ENCODE measurements at places on chromosomes 1 and 21. TPM values are rescaled to one million over a fixed set of nuclear protein-coding genes. Genes with fewer than 3 reads are reported as not detected.

DNA sequence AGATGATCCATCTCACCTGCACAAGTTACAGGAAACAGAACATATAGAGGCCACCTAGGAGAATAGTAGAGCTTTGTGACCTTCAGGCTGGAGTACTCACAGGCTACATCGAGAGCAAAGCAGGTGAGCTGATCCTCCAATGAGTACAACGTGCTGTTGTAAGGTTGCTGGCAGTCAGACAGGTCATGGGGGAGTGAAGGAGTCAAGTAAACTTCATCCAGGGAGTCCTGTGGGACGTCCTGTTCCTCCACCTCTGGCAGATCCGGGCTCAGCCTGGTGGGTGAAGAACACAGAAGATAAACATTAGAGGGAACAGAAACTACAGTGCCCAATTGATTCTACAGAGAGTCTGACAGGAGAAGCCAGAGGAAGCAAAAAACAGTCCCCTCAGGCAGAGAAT is 62.5 kb downstream of the PRKAB2 start:
- no peak overlapping the region for H3K27ac ChIP-seq
- H3K27me3 ChIP-seq: peaks cover 49% of the 10 kb centered on the region
- peaks cover 2% of the 10 kb centered on the region for H3K36me3 ChIP-seq

- H3K4me1 ChIP-seq: peaks cover 5% of the 10 kb centered on the region
- no peak for DNase-seq
- H3K27ac ChIP-seq: no peak overlapping the region
- H3K36me3 ChIP-seq: no peaks in the 10 kb centered on the region
- peaks cover 25% of the 10 kb centered on the region for H3K27me3 ChIP-seq
These were observed 100.0 kb upstream of the NRIP1 start for GRCh38 chr21:15164678-15165303.

Gene TMPRSS3
- total RNA-seq: 4.5 TPM

Gene LRRC39
- 0.97 TPM for total RNA-seq

DNA sequence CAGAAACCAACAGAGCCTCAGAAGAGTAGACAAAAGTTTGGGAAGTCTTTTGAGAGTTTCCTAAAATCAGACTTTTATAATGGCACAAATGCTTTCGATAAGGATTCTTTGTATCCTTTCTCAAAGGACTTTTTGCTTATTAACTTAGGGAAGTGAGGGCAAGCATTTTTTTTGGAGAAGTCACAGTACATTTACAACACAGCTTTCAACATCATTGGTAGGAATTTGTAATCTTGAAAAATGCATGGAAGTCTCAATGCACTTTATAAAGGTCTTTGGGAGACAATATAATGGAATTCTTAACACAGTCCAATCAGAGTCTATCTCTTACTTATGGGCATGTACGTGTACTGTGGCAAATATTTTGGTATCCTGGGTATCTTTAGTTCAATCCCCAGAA is 325.8 kb upstream of the NR5A2 start:
- no peak overlapping the region for H3K4me3 ChIP-seq
- H3K4me1 ChIP-seq: peaks cover 10% of the 10 kb centered on the region
- DNase-seq: no peak
- H3K27me3 ChIP-seq: peaks cover 23% of the 10 kb centered on the region

GRCh38 chr1:42966688-42967612 is 8.3 kb upstream of the SLC2A1 start:
- no peak for DNase-seq
- peaks cover 9% of the 10 kb centered on the region for H3K4me1 ChIP-seq
- H3K27me3 ChIP-seq: peaks cover 8% of the 10 kb centered on the region
- no peak overlapping the region for H3K4me3 ChIP-seq
- H3K27ac ChIP-seq: no peak overlapping the region

Gene SPRR1A
- not detected for total RNA-seq

DNA sequence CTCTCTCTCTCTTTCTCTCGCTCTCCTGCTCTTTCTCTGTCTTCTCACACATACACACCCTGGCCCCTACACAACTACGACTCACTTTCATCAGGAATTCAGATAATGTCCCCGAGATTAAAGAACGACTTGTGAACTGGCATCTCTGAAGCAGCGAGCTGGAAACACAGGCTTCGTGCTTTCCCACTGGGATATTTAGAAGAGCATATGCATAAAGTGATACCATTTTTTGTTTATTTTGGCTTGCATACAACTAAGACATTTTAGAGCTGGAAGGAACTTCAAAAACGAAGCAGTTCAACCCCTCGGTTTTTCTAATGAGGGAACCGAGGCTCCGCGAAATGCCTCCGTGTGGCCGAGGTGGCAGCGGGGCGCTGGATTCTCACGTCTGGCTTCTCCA is 88.6 kb downstream of the ZBTB18 start:
- DNase-seq: no peak
- peaks cover 48% of the 10 kb centered on the region for H3K27me3 ChIP-seq
- peaks cover 7% of the 10 kb centered on the region for H3K4me1 ChIP-seq
- H3K4me3 ChIP-seq: no peak overlapping the region

GRCh38 chr1:2594641-2595131 is 8.1 kb downstream of the PRXL2B start:
- H3K27ac ChIP-seq: no peak overlapping the region
- no peak overlapping the region for H3K4me3 ChIP-seq
- H3K36me3 ChIP-seq: no peaks in the 10 kb centered on the region
- H3K4me1 ChIP-seq: peaks cover 6% of the 10 kb centered on the region

Gene STIL
- total RNA-seq: 1.2 TPM

Gene ZBTB8A
- total RNA-seq: not detected

Gene ALX3
- not detected for total RNA-seq

Gene C1QA
- total RNA-seq: not detected

DNA sequence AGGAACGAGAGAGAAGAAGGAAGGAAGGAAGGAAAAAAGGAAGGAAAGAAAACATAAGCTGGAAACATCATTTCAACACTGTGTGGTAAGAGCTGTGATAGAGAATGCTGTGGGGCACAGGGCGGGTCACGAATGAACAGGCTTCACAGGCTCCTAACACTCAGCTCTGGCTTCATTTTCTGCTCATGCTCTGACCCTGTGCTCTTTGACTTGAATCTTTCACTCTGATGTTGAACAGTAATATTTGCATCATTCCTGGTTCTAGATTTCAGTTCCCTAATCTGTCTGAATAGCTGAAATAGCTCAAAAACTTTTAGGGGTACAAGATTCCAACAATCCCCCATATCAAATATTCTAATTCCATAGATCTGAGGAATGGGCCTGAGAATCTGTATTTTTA is 207.3 kb downstream of the LHX8 start:
- no peaks in the 10 kb centered on the region for H3K27me3 ChIP-seq
- H3K36me3 ChIP-seq: no peaks in the 10 kb centered on the region
- no peaks in the 10 kb centered on the region for H3K4me1 ChIP-seq
- H3K4me3 ChIP-seq: no peak overlapping the region
- no peak for DNase-seq
- H3K27ac ChIP-seq: no peak overlapping the region

GRCh38 chr1:70234733-70235132 is 13.6 kb downstream of the SRSF11 start:
- H3K4me1 ChIP-seq: peaks cover 7% of the 10 kb centered on the region
- no peak overlapping the region for H3K27ac ChIP-seq
- H3K36me3 ChIP-seq: peaks cover 4% of the 10 kb centered on the region
- no peak for DNase-seq
- no peak overlapping the region for H3K4me3 ChIP-seq

- H3K27ac ChIP-seq: no peak overlapping the region
- no peak for DNase-seq
- peaks cover 5% of the 10 kb centered on the region for H3K36me3 ChIP-seq
These were observed 9.9 kb downstream of the TOR3A start for GRCh38 chr1:179091691-179092165.

Gene HMGCS2
- total RNA-seq: not detected

- no peaks in the 10 kb centered on the region for H3K4me1 ChIP-seq
- no peaks in the 10 kb centered on the region for H3K27me3 ChIP-seq
These were observed 737.8 kb upstream of the CXADR start for GRCh38 chr21:16775076-16775475.

GRCh38 chr1:58045094-58045705 is 501.3 kb downstream of the OMA1 start:
- peaks cover 3% of the 10 kb centered on the region for H3K36me3 ChIP-seq
- H3K4me3 ChIP-seq: no peak overlapping the region
- DNase-seq: no peak
- peaks cover 16% of the 10 kb centered on the region for H3K27me3 ChIP-seq
- no peaks in the 10 kb centered on the region for H3K4me1 ChIP-seq

DNA sequence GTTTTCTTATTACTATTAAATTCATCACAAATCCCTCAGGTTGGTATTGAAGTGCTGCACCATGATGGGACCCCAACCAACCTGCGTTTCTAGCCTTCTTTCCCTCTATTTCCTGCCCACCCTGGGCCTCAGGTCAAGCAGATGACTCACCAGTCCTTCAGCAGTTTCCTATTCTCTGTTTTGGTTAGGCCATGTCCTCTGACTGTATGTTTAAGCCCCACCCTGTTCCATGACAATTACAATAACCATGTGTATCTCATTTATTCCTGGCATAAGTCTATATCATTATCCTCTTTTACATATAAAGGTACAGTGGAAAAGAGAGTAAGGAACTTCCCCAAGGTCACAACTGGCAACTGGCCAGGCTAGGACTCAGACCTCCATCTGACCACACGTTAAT is 5.3 kb upstream of the FAM78B start:
- no peak overlapping the region for H3K4me3 ChIP-seq
- peaks cover 3% of the 10 kb centered on the region for H3K36me3 ChIP-seq
- peaks cover 46% of the 10 kb centered on the region for H3K27me3 ChIP-seq
- DNase-seq: no peak
- no peak overlapping the region for H3K27ac ChIP-seq
- H3K4me1 ChIP-seq: no peaks in the 10 kb centered on the region

Gene TMEM82
- not detected for total RNA-seq

- DNase-seq: no peak
- no peak overlapping the region for H3K27ac ChIP-seq
- no peaks in the 10 kb centered on the region for H3K27me3 ChIP-seq
- no peaks in the 10 kb centered on the region for H3K36me3 ChIP-seq
- H3K4me3 ChIP-seq: no peak overlapping the region
- no peaks in the 10 kb centered on the region for H3K4me1 ChIP-seq
These were observed 39.4 kb downstream of the ZP4 start for GRCh38 chr1:237851210-237851845.

GRCh38 chr21:42012763-42013329 is 2.7 kb upstream of the ZBTB21 start:
- H3K36me3 ChIP-seq: peaks cover 4% of the 10 kb centered on the region
- H3K4me3 ChIP-seq: peak overlapping the region; percentile 10
- no peaks in the 10 kb centered on the region for H3K27me3 ChIP-seq
- no peak for DNase-seq
- peaks cover 17% of the 10 kb centered on the region for H3K4me1 ChIP-seq

DNA sequence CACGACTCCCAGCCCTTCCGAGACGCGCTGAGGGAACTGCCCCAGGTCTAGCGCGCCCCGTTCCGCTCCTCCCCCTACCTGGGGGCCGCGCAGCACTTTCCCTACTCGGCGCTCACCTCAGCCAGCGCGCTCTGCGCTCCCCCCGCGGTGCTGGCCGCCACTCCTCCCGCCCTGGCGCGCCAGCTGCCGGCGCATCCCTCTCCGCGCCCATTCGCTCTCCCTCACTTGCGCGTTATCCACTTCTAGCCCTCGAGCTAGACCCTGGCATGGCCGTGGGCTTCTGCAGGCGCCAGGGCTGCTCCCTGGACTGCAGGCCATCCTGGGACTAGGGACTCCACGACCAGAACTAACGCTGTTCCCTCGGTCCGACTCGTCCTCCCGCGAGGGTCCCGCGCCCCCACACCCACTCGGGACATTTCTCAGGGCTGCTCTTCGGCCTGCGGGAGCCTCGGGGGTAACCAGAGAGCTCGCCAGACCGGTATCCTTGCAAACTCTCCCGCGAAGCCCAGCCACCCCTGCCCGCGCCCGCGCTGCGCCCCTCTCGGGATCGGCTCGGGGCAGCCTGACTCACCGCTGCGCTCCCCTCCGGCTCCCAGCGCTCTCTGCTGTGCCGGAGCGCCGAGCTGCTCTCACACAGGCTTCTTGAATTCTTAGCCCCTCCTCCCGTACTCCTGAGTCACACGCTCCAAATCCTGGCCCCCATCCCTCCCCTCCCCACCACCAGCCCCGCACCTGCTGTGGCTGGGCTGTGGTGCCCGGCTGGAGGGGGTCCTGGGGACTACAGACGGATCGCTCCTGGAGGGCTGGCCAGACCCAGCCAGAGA is at the start of gene NGF:
Gene NGF (minus strand): TSS at position 617 of the 824 bp plus-strand sequence. CDS start 51,454 bp downstream, outside the sequence.
- H3K27me3 ChIP-seq: peaks cover 64% of the 10 kb centered on the region
- no peak within 1 kb of the TSS for H3K27ac ChIP-seq
- H3K4me3 ChIP-seq: no peak within 1 kb of the TSS
- DNase-seq: no peak
- peaks cover 2% of the 10 kb centered on the region for H3K4me1 ChIP-seq
- H3K36me3 ChIP-seq: no peaks in the 10 kb centered on the region

- H3K27ac ChIP-seq: no peak overlapping the region
- DNase-seq: no peak
- H3K36me3 ChIP-seq: no peaks in the 10 kb centered on the region
- no peaks in the 10 kb centered on the region for H3K27me3 ChIP-seq
- no peak overlapping the region for H3K4me3 ChIP-seq
- H3K4me1 ChIP-seq: no peaks in the 10 kb centered on the region
These were observed 898 bp downstream of the KRTAP27-1 start for GRCh38 chr21:30336596-30336995.

DNA sequence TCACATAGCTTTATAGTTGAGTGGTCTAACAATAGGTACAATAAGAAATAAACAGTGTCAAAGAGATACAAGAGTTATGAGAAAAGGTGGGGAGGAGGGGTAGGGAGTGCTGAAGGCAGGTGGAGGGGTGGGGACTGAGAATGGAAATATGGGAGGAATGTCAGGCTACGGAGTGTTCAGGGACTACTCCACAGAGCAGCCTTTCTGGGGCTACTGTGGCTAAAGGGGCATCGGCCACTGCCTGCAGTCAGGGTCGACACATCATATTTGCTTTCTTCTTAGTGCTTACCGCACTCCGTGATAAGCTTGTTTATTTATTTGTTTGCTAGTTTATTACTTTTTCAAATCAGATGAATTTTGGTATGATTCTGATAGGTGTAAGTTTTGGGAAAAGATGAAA is 34.4 kb upstream of the CRNN start:
- peaks cover 2% of the 10 kb centered on the region for H3K4me1 ChIP-seq
- no peak overlapping the region for H3K27ac ChIP-seq
- DNase-seq: no peak

Gene ERI3
- 25.7 TPM for total RNA-seq

Measured in T-helper 17 cell (primary cell).